ENCODE measurements at places on chromosomes 3 and 15.

- DNase-seq: no peak
Observed at GRCh38 chr3:161893972-161894371, 397.4 kb downstream of the OTOL1 start.

GRCh38 chr15:101827257-101827656, 15.3 kb downstream of the OR4F15 start:
- no peak for DNase-seq

- no peak for DNase-seq
Observed at GRCh38 chr3:132254076-132254755, 63.0 kb upstream of the ACP3 start.

DNA sequence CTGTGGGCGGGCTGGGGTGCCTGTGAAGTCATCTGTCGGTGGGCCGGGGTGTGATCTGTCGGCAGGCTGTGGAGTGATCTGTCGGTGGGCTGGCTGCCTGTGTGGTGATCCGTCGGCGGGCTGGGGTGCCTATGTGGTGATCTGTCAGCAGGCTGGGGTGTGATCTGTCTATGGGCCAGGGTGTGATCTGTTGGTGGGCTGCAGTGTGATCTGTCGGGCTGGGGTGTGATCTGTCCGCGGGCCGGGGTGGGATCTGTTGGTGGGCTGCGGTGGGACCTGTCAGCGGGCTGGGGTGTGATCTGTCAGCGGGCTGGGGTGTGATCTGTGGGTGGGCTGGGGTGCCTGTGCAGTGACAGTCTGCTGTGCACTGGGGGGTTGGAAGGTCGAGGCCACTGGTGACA, 204.5 kb downstream of the XXYLT1 start:
- no peak for DNase-seq

DNA sequence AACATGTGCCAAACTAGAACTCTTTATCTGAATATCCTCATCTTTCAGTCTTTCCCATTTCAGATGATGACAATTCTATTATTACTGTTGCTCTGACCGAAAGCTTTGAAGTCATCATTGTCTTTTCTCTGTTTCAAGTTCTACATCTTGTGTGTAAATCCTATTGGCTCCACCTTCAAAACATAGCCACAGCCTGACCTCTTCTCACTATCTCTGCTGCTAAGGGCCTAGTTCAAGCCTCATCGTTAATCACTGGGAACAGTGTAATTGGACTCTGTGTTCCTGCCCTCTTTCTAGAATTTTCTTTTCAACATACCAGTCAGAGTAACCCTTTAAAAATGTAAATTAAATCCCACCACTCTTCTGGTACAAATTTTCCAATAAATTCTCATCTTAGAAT, 105.1 kb downstream of the OXSM start:
- no peak for DNase-seq

- DNase-seq: no peak
Observed at GRCh38 chr3:40593351-40593750, 68.6 kb downstream of the ZNF621 start.

DNA sequence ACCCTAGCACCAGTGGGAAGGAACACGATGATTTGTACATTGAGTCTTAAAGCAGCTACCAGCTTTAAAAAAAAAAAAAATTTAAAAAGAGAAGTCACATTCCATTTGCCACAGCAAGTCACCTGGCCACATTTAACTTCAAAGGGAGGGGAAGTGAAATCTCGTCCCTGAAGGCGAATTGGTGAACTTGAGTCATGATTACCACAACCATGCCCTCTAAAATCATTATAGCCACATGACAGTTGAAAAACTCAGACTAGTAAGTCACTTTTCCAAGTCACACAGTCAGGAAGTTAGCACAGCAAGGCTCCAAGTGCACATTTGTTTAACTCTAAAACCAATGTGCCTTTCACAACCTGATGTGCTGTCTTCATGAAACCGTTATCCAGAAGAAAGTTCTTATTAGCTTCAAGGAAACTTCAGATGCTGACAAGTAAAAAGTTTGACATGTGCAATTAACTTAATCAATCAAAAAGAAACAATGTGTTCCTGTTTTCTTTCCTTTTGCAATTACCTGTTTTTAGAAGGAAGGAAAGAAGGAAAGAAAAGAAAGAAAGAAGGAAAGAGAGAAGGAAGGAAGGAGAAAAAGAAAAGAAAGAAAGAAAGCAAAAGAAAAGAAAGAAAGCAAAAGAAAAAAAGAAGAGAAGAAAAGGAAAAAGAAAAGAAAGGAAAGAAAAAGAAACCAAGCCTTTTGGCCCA, 8.3 kb upstream of the THSD4 start:
- no peak for DNase-seq

DNA sequence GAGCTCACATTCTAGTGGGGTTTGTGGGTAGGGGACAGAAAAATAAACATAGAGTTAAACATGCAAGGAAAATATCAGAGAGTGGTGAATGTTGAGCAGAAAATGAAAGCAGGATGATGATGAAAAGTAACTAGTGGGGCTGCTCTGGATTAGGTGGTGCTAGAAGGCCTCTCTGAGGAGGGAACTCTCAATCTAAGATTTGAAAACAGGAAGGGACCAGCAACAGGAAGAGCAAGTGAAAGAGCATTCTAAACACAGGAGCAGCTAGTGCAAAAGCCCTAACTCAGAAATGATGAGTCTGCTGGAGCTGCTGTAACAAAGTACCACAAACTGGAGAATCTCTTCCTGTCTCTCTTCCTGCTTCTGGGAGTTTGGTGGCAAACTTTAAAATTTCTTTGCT, 468.6 kb upstream of the AGTR1 start:
- DNase-seq: no peak

Data from HL-60 (cell line).